ENCODE measurements at places on chromosomes 7 and 10. TPM values are rescaled to one million over a fixed set of nuclear protein-coding genes. Genes with fewer than 3 reads are reported as not detected.

The ASIC3 gene
- not detected for total RNA-seq

The LRRC17 gene
- 95.6 TPM for total RNA-seq

The PTEN gene
- 316 TPM for total RNA-seq

The SSMEM1 gene
- not detected for total RNA-seq
